Suppressor macrophage treated with lipopolysaccharide for 1 hour (primary cell): ENCODE measurements at places on chromosomes 1 and 21.

DNA sequence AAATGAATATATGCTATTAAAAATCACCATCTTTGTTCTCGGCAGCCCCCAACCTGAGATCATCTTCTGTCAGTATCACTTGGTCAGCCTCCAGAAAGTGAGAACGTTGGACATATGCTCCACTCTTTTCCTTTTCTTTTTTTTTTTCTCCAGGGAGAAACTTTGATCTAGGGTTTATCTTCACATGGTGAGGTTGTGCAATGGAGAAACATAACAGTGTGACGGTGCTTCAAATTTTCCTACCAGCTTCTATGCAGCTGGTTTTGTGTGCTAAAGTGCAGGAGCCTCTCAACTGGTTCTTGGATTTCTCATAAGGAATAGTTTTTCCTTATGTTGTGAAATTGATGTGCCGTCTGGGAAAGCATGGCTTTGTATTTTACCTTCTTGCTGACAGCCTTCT lies 1202.9 kb downstream of the NCAM2 start:
- DNase-seq, result no peak

DNA sequence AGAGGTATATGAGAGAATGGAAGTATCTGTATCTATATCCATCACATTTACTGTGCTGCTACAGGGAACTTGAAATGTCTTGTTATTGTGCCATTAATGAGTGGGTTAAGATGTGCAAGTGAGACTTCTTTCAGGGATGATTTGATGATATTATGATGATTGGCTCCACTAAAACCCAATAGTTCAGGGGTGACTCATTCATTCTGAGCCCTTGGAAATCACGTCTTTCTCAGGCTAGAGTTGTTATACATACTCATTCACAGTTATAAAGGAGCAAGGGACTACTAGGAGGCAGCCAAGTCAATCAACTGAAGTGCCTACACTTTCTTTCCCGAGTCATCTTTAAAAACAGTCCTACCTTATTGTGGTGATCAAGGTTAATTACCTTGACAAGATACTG lies 1109.8 kb upstream of the B3GALT2 start:
- no peak for DNase-seq

DNA sequence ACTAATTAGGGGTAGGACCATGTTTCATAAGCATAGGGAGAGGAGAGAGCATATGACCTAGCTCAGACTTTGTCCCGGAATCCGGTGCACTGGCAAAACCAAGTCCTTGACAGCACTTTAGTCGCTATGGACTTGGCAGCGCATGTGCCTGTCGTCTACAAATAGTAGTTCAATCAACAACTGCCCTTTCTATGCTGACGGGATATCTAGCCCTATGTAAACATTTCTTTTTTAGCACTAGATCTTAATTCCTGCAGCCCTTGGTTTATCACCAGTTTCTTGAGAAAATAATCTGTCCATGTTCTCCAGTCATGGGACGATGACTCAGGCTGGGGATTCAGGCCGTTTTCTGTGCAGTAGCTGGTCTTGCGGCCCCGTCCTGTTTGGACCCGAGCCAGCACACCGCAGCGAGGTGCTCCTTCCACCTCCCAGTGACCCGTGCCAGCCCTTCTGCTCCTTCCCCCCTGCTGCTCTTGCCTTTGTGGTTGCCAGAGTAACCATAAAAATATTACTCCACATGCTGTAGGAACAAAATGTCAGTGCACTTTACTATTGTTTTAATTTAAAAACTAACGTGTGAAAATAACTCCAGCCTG lies 8.6 kb upstream of the MT1HL1 start:
- no peak for DNase-seq

GRCh38 chr1:112712191-112712590 lies 2.9 kb downstream of the PPM1J start:
- no peak for DNase-seq

DNA sequence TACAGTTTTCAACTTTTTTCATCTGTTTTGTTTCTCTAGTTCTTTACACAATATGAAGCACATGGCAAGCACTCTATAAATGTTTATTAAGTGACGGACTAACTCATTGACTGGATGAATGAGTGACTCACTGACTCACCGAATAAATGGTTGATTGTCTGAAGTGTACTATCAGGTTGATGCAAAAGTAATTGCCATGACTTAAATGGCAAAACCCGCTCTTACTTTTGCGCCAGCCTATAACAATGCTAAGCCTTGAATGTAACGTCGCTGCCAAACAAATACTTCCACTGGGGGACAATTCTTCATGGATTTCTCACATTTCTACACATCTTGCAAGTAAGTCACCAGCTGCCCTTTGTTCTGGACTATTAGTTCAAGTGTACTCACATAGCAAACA lies 109.0 kb upstream of the KCTD3 start:
- DNase-seq, result no peak

GRCh38 chr1:72586023-72586685 lies 303.8 kb upstream of the NEGR1 start:
- DNase-seq, result no peak

- no peak for DNase-seq
Measured at GRCh38 chr1:48080331-48081255, 83.4 kb upstream of the TRABD2B start.

GRCh38 chr21:46096596-46097335 lies 1.1 kb upstream of the COL6A2 start:
- DNase-seq, result no peak

DNA sequence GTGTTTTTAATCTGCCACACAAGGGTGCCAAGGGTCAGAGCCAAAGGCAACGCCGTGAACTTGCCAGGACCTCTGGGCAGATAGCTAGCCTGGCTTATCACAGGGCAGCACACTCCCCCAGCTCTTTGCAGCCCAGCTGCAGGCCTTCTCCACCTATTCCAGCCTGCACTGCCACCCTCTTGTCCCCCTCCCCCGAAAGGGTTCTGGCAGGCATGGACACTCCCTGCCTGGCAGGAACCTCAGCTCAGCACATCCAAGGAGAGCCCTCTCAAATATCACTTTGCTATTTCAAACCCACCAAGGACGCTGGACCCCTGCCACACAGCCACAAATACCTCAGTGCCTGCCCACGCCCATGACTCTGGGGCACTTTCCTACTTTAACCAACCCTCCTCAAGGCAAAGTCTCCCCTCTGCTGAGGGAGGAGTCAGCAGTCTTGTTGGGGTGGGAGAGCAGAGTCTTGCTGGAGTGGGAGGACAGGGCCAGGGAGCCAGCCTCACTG lies 9.1 kb downstream of the SSBP3 start:
- no peak for DNase-seq

DNA sequence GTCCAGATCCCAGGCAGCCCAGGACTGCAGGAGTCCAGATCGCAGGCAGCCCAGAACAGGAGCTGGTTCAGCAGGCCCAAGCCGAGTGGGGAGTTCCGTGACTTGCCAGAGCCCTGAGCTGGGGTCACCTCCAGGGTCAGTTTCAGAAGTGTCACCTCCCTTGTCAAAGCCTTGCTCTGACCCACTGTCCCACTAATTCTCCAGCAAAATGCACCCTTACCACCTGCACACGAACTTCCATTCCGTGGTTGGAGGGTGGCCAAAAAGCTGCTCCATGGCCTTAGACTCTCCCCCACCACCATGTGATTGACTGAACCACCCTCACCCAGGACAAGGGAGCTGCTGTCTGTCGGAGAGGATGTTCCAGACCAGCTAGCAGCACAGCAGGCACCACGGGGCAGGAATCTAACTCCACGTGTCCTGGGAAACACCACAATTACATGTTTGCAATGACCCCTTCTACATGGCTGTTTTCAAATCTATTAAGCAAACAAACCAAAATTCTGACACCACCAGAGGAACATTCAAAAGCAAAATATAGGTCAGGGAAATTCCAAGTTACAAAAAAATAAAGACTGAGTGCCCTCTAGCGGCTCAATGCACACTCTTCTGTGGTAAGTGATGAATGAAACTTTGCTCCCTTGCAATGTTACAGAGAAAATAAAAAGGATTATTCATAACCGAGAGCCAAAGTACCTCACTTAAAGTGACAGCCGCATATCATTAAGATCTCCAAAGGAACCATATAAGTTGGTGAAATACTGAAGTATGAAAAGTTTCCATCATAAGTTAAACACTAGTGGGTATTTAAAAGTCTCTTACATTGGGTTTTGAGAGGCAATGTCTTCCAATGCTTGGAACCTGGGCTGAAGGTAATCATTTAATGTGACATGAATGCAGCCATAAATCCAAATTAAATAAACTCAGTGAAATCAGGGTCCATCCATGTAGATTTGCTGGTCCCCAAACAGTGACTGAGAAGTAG lies 76.3 kb downstream of the NPHP4 start:
- peak; percentile 54 for DNase-seq

DNA sequence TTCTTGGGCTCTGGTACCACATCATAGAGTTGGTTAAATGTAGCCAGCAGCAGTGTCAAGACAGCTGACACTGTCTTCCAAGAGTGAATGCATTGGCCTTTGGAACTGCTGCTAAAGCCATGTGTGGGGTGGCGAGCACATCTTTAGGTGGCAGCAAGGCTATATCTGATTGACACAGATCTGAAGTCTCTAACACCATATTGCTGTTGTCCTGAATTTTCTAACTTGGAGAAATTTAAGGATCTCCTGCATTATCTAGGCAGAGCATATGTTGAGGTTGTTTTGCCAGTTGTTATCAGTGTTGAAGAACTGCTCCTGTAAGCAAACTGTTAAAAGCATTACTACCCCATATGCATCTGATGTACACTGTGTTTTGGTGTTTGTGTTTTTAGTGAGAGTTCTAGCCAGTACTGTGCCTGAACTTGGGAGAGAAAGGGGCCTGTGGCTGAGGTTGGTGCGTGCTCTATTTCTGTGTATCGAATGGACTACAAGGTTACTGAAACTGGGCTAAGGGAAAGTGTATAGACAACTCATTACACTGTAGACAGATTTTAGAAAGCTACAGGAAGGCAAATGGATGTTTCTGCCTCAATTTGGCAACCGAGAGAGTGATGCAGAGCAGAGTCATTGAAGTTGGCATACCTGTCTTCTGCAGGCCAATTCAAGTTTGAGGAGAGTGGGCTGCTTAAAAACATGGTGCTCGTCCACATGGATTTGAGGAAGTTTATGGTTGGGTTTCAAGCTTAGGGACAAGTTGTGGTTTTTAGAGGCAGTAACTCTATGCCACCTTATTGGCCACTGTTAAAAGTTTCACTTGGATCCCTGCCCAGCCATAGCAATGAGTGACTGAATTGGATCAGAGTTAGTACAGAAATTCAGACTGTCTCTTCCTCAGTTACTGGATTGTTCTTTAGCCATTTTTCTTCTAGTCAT lies 16.9 kb downstream of the DYRK3 start:
- DNase-seq, result no peak

DNA sequence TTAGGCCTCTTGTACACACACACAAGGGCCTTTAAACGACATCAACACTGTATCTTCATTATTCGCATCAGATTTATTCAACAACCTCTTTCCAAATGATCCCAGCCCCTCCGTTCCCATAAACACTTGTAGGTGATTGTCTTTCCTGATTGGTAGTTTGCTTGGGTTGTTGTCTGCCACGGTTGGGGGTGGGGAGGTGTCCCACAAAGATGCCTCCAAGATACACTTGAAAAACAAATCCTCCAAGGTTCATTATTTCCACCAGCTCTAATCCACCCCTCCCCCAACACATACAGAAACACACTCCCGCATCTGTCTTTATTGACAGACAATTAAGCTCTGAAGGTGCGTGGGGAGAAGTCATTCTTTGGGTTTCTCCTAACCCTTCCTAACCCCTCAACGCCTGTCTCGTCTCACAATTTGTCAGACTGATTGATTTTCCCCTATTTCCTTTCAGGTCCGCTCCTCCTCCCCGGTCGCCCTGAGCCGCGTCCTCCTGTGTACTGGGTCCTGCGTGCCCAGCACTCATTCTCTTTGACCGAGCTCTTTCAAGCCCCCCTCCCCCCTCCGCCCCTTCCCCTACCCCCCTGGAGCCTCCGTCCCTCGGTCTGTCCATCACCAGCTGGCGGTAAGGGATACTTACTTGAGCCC lies 1.4 kb downstream of the WDR26 start:
- DNase-seq, result peak; percentile 33

- DNase-seq, result no peak
Measured at GRCh38 chr1:193631306-193631705, 444.9 kb upstream of the B3GALT2 start.
